ENCODE measurements at places on chromosomes 1 and 21.

DNA sequence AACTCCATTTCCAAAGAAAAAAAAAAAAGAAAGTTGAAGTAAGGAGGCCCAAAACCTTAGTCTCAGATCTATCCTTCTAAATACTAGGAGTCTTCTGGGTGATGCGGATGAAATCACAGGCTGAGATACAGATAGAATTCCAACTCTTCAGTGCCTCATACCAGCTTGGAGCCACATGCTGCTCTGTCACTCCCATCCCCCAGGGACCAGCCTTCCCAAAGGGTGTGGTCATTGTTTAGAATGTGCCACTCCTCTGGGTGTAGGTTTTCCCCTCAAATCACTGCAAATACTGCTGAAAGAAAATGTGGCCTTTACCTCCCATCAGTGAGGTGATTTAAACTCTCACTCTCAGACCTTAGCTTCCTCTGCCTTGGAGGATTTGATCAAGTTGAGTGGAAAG, 112.9 kb downstream of the CDC7 start:
- DNase-seq: no peak

GRCh38 chr1:119544165-119544762, 37.3 kb downstream of the HSD3B1 start:
- DNase-seq: no peak

- DNase-seq: no peak
Observed at GRCh38 chr1:185017338-185017737, 28.0 kb upstream of the RNF2 start.

- no peak for DNase-seq
Observed at GRCh38 chr1:2566101-2567045, 10.2 kb downstream of the TNFRSF14 start.

- DNase-seq: no peak
Observed at GRCh38 chr1:25064465-25065240, 134.6 kb upstream of the RUNX3 start.

DNA sequence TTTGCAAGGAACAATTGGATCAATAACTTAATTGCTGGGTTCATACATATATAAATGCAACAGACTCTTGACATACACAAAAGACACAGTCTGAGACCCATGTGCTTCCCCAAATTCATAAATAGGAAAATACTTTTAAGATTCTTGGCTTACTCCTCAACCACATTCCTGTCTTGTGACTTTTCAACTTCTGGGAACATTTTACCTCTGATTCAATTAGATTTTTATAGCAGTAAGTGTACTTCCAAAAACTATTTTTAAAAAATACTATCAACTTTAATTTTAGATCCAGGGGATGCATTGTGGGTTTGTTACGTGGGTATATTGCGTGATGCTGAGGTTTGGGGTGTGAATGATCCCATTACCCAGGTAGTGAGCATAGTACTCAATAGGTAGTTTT, 406.7 kb downstream of the RPS6KC1 start:
- DNase-seq: no peak

- DNase-seq: no peak
Observed at GRCh38 chr21:15841856-15842564, 112.2 kb downstream of the USP25 start.

GRCh38 chr1:61797045-61797755, 54.9 kb downstream of the PATJ start:
- no peak for DNase-seq

DNA sequence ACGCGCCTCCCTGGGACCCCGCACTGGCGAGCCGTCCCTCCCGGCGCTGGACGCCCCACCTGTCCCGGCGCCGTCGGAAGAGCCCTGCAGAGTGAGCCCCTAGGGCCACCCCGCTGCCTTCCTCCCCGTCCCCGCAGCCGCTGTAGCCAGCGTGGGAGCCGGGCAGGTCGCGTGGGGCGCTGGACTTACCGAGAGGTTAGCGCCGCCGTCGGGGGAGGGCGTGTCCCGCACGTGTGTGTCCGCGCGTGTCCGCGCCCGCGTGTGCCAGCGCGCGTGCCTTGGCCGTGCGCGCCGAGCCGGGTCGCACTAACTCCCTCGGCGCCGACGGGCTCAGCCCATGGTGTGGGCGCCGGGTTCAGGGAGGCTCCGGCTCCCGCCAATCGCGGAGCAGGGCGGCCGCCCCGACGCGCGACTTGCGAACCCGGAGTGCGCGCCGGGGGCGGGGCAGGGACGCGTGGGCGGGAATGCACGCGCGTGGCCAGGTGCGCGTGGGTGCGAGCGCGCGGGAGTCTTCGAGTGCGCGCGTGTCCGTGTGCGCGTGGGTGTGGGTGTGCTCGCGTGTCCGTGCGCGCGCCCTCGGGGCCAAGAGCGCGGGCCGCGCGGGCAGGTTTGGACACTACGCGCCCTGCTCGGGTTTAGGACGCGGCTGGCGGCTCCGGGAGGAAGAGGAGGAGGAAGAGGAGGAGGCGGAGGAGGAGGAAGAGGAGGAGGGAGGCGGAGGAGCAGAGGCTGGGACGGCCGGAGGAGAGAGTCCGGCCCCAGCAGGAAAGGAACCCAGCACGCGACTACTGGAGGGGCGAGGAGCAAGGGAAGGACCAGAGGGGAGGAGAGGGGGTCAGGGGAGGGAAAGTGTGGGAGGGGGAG, 145.2 kb upstream of the ETS2 start:
- no peak for DNase-seq

GRCh38 chr1:233064988-233065387, 114.6 kb downstream of the NTPCR start:
- DNase-seq: no peak
